ENCODE measurements at places on chromosomes 6 and 20. TPM values are rescaled to one million over a fixed set of nuclear protein-coding genes. Genes with fewer than 3 reads are reported as not detected.

Gene POPDC3
- polyA plus RNA-seq: 0.66 TPM

Gene BMP6
- 2.3 TPM for polyA plus RNA-seq

Gene ZFP57
- not detected for polyA plus RNA-seq

Gene RBM38
- 17.7 TPM for polyA plus RNA-seq

Gene RALGAPB
- polyA plus RNA-seq: 34.4 TPM

Gene TRIM10
- 0.24 TPM for polyA plus RNA-seq

Gene RWDD2A
- 4.8 TPM for polyA plus RNA-seq

Gene SLPI
- polyA plus RNA-seq: 2.6 TPM

Gene SERPINB6
- 121 TPM for polyA plus RNA-seq

Gene NKX2-4
- not detected for polyA plus RNA-seq

Gene NKAIN4
- polyA plus RNA-seq: 15.9 TPM

Gene OXT
- polyA plus RNA-seq: not detected

Gene BPI
- polyA plus RNA-seq: 0.75 TPM

Gene NCOA6
- 36.8 TPM for polyA plus RNA-seq

Gene LRRC1
- 9.9 TPM for polyA plus RNA-seq

Measured in left lung (tissue), 14 donors.